ENCODE measurements at places on chromosomes 12 and 14.

GRCh38 chr12:121943926-121944325, 25.5 kb downstream of the CFAP251 start:
- no peak for DNase-seq

GRCh38 chr12:89384807-89385206, 32.5 kb upstream of the DUSP6 start:
- no peak for DNase-seq

DNA sequence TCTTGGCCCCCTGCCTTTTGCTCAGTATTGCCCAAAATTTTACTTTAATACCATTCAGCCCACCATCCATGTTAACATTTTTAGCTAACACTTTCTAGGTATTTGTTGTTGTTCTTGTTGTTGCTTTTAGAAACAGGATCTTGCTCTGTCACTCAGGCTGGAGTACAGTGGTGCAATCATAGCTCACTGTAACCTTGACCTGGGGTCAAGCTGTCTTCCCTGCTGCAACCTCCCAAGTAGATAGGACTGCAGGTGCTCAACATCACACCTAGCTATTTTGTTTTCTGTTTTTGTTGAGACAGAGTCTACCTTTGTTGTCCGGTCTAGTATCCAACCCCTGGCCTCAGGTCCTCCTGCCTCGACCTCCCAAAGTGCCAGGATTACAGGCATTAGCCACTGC, 4.0 kb downstream of the MIPOL1 start:
- no peak for DNase-seq

GRCh38 chr12:11753826-11754225, 104.4 kb downstream of the ETV6 start:
- no peak for DNase-seq

- peak; percentile 41 for DNase-seq
Measured at GRCh38 chr12:630656-631632, 32.3 kb downstream of the NINJ2 start.

DNA sequence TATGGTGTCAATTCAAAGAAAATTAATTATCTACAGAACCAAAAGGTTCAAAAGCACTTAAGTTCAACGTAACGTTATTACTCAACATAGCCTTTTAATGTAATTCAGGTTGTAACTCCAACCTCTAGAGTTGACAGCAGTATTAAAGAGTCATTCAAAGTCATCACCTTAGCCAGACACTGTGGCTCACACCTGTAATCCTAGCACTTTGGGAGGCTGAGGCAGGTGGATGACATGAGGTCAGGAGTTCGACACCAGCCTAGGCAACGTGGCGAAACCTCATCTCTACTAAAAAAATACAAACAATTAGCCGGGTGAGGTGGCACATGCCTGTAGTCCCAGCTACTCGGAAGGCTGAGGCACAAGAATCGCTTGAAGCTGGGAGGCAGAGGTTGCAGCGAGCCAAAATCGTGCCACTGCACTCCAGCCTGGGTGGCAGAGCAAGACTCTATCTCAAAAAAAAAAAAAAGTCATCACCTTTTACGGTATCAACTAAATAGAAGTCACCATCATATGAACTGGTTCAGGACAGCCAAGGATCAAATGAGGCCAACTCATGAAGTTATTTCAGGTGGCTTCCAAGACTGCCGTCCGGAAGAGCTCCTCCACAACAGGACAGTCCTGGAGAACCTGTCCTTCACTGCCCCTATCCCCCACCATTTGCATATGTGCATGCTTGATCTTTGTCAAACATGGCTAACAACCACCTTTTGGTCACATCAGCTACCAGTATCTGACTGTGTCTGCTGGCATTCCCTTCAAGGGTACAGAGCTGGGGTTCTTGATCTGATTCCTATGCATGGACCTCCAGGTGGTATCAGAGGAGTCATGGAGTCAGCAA, 4.2 kb downstream of the PPTC7 start:
- no peak for DNase-seq

GRCh38 chr12:26554332-26554731, 278.7 kb downstream of the ITPR2 start:
- no peak for DNase-seq

GRCh38 chr14:47261350-47261749, 414.1 kb downstream of the MDGA2 start:
- DNase-seq = no peak
